NCI-H510A treated with DMSO at 0.1 percent for 48 hours (cell line): ENCODE measurements at places on chromosomes 11 and 22.

GRCh38 chr11:90803831-90804230, 581.0 kb upstream of the CHORDC1 start:
- DNase-seq = no peak

DNA sequence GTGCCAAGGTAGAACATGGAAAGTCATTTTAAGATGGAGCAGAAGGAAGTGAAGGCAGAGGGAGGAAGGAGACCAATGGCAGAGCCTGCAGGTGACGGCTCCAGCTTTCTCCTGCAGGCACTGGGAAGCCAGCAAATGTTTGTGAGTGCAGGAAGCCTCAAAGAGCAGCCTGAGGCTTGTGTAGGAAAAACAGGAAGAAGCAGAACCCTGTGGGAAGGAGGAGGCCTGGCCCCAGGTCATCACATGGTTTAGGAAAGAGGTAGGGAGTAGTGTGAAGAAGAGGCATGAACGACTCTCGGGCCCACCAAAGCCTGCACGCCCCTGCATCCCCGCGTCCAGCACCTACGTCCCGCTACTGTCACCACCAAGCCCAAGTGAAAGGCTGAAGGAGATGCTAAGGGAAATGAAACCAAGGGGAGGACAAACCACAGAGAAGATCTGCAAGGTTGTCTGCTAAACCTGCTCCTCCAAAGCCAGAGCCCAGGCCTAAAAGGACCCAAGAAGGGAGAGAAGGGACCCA, 151.5 kb downstream of the CHST1 start:
- no peak for DNase-seq

GRCh38 chr11:22491555-22492225, 133.9 kb downstream of the FANCF start:
- DNase-seq = no peak

DNA sequence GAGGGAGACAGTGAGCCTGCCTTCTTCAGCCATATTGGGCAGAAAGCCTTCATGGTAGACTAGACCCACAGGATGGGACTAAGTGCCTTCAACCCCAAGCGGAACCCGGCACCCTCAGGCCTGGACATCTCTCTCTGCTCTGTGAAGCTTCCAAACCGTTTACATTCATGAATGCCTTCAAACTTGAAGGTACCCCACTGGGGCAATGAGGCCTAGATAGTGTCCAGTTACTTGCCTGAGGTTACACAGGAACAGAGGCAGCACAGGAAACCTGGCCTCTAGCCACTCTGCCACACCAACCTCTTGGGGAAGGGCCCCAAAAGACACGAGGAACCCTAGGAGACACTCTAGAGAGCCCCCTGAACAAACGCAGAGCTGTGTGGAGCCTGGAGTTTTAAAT, 14.5 kb upstream of the CYP2R1 start:
- DNase-seq = no peak

DNA sequence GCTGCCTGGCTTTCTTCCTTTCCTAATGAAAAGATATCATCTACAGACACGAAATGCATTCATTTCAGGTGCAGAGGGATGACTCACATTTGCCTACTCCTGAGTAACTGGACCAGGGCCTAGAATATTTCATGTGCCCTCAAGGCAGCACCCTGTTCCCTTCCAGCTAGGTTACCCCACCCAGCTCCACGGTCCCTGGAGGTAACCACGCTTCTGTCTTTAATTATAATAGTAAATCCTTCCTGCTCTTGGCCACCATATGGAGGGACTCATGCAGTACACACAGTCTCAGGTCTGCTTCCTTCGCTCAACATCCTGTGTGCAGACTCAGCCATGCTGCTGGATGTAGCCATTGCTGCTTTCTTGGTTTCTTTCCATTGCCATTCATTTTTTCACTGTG, 22.3 kb downstream of the DHCR7 start:
- DNase-seq = no peak

DNA sequence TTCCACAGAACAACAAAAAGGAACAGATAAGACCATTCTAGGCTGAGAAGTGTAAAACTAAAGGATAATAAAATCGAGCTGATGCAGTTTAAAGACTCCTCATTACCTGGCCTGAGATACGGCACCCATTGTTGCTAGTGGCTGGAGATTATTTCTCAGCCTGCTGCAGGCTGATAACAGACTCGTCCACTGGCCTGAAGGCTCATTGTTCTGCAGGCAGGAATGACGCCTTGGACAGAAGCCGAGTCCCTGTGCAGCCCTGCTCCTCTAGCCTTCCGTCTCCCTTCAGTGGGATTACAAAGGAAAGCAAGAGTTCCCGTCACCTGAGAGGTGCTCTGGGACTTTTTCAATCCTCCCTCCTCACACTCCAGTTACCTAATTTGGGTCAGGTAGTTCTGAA, 1065.3 kb downstream of the OPCML start:
- DNase-seq = no peak

DNA sequence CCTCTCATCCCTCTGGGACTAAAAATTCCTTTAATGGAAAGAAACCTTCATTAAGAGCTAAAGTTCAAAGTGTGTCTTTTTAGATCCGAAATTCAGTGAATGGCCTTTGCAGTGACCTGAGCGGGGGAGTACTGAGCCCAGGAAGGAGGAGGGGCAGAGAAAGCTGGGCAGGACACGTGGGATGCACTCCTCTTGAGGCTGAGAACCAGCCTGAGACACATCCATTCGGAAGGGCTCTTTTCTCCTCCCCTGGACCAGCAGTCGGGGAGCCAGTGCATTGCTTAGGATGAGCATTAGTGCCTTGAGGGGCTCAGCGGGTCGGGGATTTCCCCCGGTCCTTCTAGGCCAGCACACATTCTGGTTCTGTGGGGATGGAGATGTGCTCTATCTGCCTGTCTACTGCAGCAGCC, 258.9 kb upstream of the B3GAT1 start:
- no peak for DNase-seq

DNA sequence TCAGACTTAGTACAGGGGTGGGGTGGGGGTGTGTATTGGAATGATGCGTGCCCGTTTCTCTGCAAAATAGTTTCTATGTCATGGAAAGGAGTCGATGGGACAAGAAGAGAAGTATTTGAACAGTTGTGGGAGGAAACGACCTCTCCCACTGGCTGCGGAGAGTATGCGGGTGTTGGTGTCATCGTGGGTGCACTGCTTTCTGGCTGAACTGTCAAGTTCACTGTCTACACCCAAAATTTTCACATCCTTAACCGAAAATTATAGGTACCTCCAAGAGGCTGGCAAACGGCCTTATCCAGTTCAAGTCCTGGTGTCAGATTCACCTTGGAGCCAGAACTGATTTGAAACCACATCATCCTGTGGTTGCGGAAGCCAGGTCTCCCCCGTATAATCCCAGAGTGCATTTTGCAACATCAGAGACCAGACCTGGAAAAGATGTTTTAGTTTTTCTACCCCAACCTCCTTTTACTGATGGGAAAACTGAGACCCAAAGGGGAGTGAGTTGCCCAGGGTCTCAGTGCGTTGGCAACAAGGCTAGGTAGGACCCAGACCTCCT, 497 bp upstream of the SSRP1 start:
- no peak for DNase-seq

GRCh38 chr11:18956630-18957029, 17.4 kb upstream of the MRGPRX1 start:
- no peak for DNase-seq

GRCh38 chr11:114185436-114185835, 110.8 kb upstream of the NNMT start:
- no peak for DNase-seq

DNA sequence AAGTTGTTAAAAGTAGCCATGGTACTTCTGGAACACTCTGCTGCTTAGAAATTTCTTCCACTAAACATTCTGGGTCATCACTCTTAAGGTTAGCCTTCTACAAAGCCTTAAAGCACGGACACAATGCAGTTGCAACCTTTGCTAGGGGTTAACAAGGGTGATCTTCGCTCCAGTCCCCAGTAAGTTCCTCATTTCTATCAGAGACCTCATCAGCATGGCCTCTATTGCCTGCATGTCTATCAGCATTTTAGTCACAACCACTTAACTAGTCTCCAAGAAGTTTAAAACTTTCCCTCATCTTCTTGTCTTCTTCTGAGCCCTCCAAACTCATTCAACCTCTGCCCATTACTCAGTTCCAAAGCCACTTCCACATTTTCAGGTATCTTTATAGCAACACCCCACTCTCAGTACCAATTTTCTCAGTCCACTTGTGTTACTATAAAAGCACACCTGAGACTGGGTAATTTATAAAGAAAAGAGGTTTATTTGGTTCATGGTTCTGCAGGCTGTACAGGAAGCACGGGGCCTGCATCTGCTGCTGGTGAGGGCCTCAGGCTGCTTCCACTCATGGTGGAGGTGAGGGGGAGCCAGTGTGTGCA, 48.7 kb upstream of the TH start:
- no peak for DNase-seq

DNA sequence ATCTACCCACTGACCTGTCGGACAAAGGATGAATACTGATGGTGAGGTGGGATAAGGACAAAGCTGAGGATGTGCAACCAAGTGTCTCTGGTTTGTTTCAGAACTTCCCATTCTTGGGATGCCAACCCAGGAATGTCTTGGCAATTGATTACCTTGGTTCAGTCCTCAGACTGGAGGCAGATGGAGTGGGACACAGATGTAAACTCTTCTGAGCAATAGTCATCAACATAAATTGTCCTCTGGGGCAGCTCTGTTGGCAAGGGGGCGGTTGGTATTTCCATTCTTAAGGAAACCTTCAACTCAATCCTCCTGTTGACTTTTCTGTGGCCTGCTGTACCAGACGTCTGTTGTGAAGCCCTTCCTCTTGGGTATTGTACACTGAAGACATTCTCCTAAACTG, 6.8 kb downstream of the ABTB2 start:
- DNase-seq = no peak

DNA sequence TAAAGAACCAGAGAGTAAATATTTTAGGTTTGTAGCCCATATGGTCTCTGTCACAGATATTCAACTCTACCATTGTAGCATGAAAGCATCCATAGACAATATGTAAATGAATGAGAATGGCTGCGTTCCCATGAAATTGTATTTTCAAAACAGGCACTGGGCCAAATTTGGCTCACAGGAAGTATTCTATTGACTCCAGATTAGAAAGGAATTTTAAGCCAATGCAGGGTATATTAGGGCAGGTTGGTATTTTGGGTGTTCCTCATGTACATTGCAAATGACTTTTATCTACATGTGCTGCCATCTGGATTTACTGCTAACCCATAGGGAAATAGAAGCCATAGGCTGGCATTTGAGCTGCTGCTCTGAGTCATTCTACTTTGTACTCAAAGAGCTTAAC, 35.1 kb upstream of the PDGFD start:
- no peak for DNase-seq

DNA sequence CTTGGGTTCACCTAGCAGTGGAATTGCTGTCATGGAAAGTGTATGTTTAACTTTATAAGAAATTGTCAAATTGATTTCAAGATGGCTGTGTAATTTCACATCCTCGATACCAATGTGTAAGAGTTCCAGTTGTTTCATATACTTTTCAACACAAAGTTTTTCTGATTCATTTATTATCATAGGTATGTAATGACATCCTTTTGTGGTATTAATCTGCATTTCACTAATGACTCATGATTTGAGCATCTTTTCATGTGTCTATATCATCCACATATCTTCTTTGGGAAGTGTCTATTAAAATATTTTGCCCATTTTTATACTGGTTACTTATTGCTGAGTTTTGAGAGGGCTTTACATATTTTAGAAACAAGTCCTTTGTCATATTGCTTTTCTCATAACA, 17.0 kb upstream of the GLYATL1B start:
- no peak for DNase-seq

DNA sequence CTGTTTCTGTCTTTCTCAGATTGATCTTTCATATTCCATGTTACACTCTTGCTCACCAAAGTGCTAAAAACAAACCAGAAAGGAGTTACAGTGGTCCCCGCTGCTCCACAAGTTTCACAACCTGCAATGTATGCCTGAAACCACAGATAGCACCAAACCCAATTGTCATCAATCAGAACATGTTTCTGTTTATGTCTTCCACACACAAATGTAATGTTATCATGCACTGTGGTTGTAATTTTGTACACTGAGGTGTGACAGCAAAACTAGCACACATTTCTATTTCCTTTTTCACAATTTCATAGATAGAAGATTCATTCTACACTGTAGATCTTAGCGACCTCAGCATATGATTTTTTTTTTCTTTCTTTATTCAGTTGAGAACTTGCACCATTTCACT, 1045.9 kb upstream of the RAG2 start:
- DNase-seq = no peak

DNA sequence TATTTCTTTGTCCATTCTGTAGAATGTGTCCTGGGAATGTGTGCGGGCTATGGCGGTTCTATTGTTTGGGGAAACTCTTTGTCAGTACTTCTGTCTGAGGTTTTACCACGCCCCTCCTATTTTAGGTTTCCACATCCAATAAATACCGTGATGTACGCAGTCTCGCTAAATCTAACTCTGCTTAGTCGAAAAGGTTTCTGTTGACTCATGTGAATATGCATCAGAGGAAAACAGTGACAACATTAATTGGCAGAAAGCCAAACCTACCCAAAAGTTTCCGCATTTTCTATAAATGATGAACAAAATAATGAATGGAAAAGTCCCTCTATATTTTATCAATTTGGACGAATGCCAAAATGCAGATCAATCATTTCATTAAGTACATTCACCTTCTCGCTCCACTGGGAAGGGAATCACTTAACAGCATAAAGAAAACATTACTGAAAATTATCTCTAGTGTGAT, 143.4 kb downstream of the MAML2 start:
- no peak for DNase-seq

GRCh38 chr22:20117633-20118299, 740 bp upstream of the TRMT2A start:
- no peak for DNase-seq

GRCh38 chr11:31822927-31823643, 12.0 kb upstream of the PAX6 start:
- no peak for DNase-seq

GRCh38 chr11:72174302-72175070, 17.5 kb upstream of the FOLR1 start:
- no peak for DNase-seq

- DNase-seq = no peak
These were observed 6.0 kb upstream of the LMO2 start for GRCh38 chr11:33897761-33898375.

GRCh38 chr11:22890227-22890626, 30.0 kb upstream of the CCDC179 start:
- no peak for DNase-seq

DNA sequence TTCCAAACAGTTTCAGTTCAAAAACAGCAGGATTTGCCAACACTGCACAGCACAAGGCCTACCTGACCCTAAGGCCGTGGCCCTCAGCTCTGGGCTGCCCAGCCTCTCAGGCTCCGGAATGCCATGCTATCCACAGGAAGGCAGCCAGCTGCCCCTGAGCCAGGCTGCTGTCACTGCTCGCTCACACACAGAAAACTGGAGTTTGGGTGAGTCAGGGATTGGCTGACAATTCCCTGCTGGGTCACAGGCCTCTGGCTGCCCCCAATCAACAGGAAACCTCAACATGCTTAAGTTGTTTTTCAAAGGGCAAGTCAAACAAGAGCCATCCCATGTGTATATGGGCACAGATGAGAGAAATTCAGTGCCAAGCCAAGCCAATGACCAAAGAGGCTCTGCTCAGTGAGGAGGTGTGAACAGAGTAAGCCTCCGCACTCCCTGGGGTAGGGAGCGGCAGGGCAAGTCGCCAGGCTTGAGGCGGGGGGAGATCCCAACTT, 50.2 kb downstream of the RPL27A start:
- DNase-seq = no peak

GRCh38 chr11:110830344-110830743, 118.1 kb upstream of the ARHGAP20 start:
- DNase-seq = no peak
